Melanocyte of skin (primary cell): ENCODE measurements at places on chromosomes 7 and 10. TPM values are rescaled to one million over a fixed set of nuclear protein-coding genes. Genes with fewer than 3 reads are reported as not detected.

CAV1 gene
- total RNA-seq: 43.4 and 122 TPM in 2 replicates

SLC26A3 gene
- total RNA-seq: not detected in 2 replicates

GIMAP1 gene
- total RNA-seq: not detected in 2 replicates

MRC1 gene
- total RNA-seq: under 0.01 and 0.34 TPM in 2 replicates

IRF5 gene
- total RNA-seq: 1.2 and 2.0 TPM in 2 replicates

DKK1 gene
- total RNA-seq: 18.6 and 59.6 TPM in 2 replicates

PRR15 gene
- not detected in 2 replicates for total RNA-seq

ERVW-1 gene
- not detected in 2 replicates for total RNA-seq

OR2A7 gene
- 0.33 and 0.46 TPM in 2 replicates for total RNA-seq

FAM241B gene
- total RNA-seq: 0.34 and 1.5 TPM in 2 replicates

ACHE gene
- not detected in 2 replicates for total RNA-seq

TDRD1 gene
- total RNA-seq: 1.0 and 3.3 TPM in 2 replicates

VSIR gene
- total RNA-seq: 0.15 TPM in 1 of 2 replicates, not detected in the other

ABCB4 gene
- total RNA-seq: 4.7 and 13.9 TPM in 2 replicates

PLXDC2 gene
- total RNA-seq: 2.4 and 8.0 TPM in 2 replicates

ITGB8 gene
- 351 and 429 TPM in 2 replicates for total RNA-seq

EBF3 gene
- total RNA-seq: under 0.01 TPM in 1 of 2 replicates, not detected in the other

FXYD4 gene
- total RNA-seq: not detected in 2 replicates

ANLN gene
- total RNA-seq: 121 and 127 TPM in 2 replicates

UTF1 gene
- total RNA-seq: not detected in 2 replicates
